ENCODE measurements at places on chromosomes 6 and 20.

DNA sequence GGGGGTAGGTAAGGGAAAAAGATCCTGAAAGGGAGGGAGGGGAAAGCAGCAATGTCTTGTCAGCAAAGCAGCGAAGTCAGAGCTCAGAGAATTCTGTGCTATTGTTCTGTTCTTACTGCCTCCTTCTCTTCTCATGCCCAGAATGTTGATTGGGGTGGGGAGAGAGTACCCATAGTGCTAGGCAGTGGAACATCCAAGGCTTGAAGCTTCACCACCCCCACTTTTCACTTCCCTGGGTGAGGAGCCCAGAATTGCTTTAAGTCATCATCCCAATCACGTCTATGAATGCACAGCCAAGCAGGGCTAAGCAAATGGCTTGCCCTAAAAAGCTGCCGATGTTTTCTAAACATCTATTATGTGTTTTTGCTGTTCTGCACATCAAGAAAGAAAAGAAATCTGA is 16.5 kb downstream of the REPS1 start:
- DNase-seq = no peak

GRCh38 chr20:19976595-19977372 is 40.4 kb upstream of the NAA20 start:
- no peak for DNase-seq

DNA sequence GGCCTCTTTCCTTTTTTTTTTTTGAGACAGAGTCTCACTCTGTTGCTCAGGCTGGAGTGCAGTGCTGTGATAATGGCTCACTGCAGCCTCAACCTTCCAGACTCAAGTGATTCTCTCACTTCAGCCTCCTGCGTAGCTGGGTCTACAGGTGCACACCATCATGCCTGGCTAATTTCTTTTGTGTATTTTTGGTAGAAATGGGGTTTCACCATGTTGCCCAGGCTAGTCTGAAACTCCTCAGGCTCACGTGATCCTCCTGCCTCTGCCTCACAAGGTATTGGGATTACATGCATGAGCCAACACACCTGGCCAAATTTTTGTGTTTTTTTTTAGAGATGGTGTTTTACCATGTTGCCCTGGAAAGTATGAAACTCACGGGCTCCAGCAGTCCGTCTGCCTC is 29.3 kb downstream of the SRC start:
- DNase-seq = no peak

DNA sequence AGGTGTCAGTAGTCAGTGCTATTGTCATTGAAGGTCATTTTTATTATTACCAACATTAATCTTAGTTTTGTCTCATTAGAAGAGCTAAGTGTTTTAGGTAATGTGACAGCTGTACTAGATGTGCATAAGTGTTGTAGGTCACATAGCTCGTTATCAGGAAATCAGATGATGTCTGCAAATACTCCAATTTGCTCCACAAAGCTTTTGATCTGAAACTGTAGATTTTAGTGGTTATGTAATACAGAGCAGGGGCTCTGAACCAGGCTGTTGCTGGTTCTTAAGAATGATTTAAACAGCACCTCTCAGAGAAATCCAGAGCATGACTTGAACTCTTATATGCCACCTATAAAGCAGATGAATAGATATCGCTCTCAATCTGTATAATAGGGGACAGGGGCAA is 2.5 kb downstream of the IL17F start:
- DNase-seq = no peak

GRCh38 chr6:33021917-33022316 is 12.5 kb upstream of the HLA-DOA start:
- no peak for DNase-seq

DNA sequence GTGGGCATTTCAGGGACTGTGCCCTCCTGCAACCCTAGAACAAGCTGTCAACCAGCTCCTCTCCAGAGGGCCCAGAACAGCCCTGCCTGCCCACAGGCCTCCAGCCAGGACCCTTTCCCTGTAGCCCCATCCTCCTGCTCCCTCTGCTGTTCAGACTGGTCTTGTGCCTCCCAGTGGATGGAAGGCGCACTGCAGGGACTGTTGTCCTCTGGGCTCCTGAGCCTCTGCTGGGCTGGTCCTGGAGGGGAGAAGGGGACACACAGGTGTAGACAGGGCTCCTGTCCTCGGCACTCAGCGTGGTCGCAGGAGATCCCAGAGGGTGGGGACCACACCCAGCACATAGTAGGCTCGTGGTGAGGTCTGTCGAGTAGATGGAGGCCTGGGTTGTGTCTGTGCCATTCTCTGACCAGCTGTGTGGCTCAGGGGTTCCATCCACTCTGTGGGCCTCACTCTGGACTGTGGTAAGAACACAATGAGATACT is 11.5 kb downstream of the ITPR3 start:
- peak; percentile 72 for DNase-seq

GRCh38 chr6:14817074-14817473 is 428.8 kb upstream of the JARID2 start:
- no peak for DNase-seq

All from colonic mucosa (tissue), 4 donors.